Activated T-helper 1 cell treated with anti-CD3 and anti-CD28 coated beads, Interleukin-2, amount 50 U/mL, for 16 hours (primary cell): ENCODE measurements at places on chromosomes 2 and 18.

DNA sequence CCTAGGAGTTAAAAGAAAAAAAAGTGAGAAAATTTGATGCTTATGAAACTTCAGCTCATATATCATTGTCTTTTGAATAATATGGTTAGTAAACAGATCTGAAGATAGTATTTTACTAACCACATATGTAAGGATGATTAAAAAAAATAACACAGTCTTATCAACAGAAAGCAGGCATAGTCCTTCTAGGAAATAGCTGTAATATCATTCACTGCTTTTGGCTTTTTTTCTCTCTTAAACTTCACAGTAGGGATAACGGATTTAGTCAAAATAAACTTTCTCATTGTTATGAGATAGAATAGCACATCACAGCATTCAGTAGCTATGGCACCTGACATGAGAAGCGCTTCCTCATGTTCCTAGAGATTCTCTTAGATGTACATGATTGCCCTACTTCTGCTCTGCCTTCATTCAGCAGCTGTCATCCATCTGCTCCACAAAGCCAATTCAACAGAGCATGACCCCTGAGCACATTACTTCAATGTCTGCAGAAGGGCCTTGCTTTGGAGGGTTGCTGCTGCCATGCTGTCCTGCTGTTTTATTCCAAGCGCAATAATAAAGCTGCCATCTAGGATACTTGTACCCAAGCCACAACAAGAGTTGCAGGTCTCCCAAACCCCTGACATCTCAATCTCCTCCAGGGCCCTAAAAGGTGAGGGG lies 67.0 kb downstream of the TTC21B start:
- DNase-seq, result no peak

GRCh38 chr2:30770816-30771576 lies 36.2 kb downstream of the CAPN13 start:
- no peak for DNase-seq

DNA sequence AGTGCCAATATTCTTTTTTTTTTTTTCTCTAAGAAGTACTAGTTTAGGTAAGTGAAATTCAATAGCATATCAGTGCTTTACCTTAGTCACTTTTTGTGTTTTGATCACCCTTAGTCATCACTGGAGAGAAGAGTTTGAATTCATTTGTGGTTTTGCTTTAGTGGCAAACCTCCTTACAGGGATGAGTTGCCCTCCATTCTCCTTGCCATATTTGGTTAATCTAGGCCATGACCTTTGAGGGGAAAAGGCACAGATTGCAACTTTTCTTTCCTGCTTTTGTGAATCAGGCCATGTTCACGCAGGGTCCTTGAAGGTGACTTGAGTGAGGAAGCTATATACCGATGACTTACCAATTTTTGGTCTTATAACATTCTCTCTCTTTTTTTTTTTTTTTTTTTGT lies 34.4 kb downstream of the PLEKHA3 start:
- DNase-seq, result no peak

DNA sequence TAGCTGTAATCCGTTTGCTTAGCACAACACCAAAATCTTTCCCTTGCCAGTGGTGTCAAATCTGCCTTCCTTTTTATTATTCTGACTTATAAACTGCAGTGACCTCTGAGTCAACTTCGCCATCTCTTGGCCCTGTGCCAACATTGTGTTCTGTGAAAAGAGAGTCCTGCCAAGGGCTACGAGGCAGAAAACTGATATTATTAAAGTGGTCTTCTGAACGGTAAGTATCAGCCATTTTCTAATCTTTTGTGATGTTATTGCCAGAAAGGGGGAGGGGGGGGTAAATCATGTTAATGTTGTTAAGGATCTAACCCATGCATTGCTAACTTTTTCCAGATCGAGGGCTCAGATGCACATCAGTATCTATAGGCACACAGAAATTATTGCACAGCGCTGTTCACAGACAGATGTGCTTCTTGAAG lies 121.5 kb upstream of the LTBP1 start:
- DNase-seq, result no peak

DNA sequence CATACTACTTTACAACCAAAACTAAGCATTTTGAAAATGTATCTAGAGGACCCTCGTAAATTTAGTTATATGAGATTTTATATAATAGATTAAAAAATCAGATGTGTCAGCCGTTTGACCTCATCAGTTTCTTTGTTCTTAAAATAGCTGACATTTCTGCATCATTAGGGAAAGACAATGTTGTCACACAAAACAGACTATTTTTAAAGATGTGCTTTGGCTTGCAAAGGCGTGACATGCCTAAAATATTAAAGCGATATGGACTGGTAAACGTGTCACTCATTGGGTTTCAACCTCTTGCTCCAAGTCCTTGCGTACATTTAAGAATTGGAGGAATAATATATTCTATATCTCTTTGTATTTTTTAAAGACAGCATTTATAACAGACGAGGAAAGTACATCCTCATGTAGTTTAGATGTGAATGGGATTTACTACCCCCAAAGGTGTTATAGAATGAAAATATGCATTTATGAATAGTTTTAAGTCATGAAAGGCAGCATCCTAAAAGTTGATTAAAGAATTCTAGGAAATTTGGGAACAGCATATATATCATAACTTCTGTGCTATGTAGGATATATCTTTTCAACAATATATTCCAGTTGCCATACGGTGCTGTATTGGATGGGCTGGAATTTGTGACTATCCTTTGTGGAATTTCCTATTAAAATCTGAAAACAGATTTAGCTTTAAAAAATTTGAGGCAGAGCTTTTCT lies 3.8 kb downstream of the MYL12A start:
- DNase-seq, result no peak

DNA sequence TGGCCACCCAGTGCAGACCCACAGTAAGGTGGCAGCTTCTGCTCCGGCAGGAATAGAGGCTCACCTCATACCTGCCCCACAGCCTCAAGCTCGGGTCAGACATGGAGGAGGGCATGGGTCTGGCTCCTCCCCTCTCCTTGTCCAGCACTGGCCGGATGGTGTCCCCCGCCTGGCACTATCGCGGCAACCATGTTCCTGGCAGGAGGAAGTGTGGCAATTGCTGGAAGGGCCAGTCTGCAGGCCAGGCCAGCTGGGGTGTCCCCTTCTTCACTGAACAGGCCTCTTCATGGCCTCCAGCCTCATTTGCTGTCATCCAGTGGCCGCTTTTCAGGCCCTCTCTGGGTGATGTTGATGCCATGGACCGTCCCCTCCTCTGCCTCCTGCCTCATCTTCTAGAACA lies 41.4 kb upstream of the SMAD7 start:
- DNase-seq, result no peak

- DNase-seq, result no peak
Observed at GRCh38 chr2:21715887-21716286, 592.1 kb downstream of the TDRD15 start.

GRCh38 chr18:44968336-44968735 lies 287.6 kb downstream of the SETBP1 start:
- DNase-seq, result no peak

DNA sequence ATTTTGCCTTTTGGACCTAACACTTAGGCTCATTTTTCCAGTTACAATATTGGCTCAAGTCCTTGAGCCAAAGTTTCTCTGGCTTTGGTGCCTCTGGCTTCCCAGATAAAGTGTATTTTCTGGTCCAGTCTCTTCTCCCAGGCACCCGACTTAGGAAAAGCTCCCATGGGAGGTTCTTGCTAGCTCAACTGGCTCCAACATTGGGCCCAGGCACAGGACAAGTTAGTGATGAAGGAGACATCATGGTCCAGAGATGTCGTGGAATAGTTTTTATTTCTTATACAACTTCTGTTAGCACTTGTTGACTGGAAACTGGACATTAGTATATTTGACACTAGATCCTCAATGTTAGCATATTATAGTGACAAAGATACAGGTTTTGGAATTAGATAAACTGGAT lies 8.2 kb upstream of the ZEB2 start:
- no peak for DNase-seq

DNA sequence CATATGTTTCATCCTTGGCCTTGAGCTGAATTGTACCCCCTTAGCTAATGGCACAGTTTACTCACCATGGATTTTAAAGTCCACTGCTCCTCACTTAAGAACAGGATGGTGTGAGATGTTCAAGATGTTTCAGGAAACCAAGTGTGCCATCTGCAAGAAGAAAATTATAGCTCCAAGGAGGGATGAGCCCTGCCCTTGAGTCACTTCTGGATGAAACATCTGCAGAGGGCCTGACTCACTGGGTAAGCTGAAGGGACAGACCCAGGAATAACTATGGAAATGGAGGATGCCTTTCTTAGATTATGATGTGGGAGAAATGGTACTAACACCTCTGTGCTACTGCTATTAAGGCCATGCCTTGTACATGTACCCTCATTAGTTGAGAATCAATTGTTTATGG lies 6.4 kb downstream of the MARS2 start:
- DNase-seq, result no peak

DNA sequence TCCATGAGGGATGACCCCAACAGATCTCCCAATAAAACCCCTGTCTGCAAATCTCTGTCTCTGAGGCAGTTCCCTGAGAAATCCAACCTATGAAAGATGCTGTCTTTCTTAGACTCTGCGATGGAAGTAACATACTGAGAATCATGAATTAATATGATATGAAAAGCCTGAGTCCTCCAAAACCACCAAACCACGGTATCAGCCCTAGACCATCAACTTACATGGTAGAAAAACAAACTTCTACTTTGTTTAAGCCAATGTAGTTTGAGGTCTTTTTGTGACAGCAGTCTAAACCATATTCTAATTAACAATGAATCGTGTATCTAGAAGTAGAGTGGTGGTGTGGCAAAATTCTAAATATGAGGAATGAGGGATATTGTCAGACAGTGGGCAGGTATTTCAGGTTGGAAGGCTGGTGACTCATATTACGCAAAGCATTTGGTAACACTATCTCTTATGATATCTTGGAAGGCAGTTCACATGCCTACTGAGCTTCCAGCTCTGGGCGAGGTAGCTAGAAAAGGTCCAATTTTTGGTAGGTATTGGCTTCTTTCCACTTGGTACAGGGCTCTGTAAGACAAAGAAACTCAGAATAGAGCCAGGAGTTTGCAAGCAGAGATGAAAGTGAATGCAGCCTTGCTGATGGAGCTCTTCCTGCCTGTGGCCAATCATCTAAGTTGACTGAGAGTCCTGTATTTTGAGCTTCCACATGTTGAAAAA lies 215.8 kb downstream of the ZFP36L2 start:
- no peak for DNase-seq

GRCh38 chr2:128362889-128363228 lies 44.2 kb upstream of the HS6ST1 start:
- DNase-seq, result no peak

GRCh38 chr2:26555246-26556133 lies 77.6 kb upstream of the OTOF start:
- no peak for DNase-seq

DNA sequence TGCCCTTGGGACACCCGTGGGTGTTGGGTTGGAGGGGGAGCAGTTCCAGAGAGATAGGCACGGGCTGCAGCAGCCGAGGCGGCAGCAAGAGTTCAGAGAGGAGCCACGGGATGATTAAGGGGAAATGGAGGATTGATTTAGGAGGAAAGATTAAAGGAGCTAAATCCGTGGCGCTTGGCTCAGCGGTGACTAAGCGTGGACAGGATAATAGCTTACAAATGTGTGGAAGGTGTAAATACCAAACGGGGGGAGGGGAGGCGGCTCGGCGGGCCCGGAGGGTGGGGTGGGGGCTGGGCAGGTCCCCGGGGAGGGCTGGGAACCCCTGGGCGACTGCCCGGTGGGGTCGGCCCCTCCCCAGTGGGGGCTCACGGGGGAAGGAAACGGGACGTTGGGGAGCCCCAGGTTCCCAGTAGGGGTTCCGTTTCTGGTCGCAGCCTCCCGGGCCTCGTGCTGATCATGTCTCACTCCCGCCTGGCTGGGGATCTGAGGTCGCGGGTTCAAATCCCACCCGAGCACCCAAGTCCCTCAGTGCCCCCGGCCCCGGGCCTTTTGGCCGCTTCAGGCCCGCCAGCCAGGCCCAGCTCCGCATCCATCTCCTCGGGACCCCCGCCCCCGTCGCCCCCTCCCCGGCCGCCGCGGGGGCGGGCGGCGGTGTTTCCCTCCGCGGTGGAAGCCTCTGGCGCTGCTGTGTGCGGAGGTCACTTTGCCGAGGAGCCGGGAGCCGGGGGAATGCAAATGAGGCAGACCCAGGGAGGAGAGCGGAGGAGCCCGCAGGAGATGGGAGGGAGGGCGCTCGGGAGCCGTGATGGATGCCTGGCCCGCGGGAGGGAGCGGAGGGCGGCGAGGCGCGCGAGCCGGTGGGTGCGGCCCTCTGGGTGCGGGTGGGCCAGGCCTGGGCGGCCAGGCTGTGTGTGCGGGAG lies 8.1 kb downstream of the ASIC4 start:
- DNase-seq, result no peak

GRCh38 chr2:192749611-192750200 lies 555.0 kb upstream of the TMEFF2 start:
- DNase-seq, result no peak

GRCh38 chr2:168543037-168543436 lies 87.0 kb downstream of the CERS6 start:
- no peak for DNase-seq

- no peak for DNase-seq
Observed at GRCh38 chr2:167438206-167438605, 549.9 kb downstream of the XIRP2 start.

- DNase-seq, result no peak
Observed at GRCh38 chr2:151182899-151183809, 78.5 kb downstream of the RBM43 start.

DNA sequence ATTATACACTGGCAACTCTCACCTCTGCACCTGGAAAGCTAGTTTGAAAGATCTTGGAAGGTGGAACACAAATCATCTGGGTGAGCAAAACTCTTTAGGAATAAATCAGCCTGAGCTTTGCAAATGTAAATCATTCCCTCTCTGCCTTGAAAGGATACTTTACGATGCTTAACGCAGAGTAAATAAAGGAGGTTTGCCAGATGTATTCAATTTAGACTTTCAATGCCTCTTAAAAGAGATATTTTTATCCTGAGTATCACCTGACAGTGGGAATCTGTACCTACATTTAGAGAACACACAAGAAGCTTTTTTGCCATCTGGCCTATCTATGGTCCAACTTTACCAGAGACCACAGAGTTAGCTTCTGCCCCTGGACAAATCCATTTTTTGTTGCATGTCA lies 983.2 kb upstream of the CDH2 start:
- no peak for DNase-seq

DNA sequence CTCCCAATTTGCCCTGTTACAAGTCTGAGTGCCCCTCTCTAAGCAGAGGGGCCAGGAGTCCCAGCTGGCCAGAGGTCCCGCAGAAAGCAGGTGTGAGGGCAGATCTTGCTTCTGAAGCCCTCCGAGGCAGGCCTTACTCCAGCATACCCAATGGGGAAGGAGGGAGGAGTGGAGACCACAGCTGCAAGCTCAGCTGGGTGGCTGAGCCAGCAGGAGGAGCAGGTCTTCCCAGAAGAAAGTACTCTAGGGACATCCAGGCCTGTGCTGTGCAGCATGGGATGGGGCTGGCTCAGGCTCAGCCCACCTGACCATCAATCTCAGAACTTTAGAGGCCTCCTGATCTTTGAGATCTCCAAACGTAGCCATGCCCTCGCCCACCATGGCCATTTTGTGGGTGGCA lies 31.3 kb downstream of the PLB1 start:
- no peak for DNase-seq

DNA sequence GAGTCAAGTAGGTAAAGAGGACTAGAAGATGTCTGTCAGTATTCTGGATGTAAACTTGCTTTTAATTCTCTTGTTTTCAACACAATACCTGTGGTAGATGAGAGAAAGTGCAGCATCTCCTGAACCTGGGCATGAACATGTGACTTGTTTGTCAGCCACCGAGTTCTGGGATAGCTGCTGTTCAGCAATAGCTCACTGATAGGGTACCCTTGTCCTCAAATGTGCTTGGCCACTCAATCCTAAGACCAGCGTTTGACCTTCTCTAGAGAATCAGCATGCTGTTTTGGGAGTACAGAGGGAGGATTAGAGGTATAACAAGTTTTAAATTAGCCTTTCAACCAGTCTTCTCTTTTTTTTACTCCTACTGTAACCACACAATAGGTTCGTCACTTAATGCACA lies 23.2 kb downstream of the RPIA start:
- DNase-seq, result no peak
